NCI-H1417 (cell line): ENCODE measurements at places on chromosomes 12 and 14.
A peak's percentile ranks its signal among the peaks of the same experiment; 100 is the strongest.

DNA sequence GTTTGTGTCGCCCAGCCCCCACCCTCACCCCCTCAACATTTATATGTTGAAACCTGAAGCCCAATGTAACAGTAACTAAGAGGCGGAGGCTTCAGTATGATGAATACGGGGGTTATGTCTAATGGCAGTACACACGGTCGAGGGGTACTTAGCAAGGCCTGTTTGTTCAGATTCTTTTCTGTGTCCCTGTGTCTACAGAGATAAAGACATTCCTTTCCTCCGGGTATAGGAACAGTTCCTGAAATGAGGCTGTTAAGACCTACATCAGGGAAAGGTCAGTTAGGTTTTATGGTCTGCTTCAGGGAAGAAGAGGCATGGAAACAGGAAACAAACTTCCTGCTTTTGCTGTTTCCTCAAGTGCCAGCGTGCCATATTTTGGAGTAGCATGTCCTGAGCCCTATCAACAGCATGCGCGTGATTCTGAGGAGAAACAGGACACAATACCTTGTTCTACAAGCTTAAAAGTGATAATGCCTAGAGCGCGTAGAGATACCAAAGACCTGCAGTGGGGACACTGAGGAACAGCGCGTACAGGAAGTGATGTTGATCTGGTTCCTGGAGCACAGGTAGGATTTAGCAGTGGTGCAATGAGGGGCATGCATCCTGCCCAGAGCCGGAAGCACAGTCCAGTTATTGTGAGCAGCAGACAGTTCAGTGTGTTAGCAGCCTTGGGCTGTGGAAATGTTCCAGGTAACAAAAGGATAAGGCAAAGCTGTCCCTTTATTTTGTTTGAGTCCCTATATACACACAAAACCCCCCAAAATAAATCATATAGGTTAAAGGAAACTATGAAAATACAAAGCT is 47.2 kb downstream of the FGD4 start:
- DNase-seq = no peak

GRCh38 chr14:104334424-104335161 is 196.2 kb downstream of the KIF26A start:
- DNase-seq = no peak

- no peak for DNase-seq
Observed at GRCh38 chr12:57381693-57382220, 49.1 kb downstream of the R3HDM2 start.

DNA sequence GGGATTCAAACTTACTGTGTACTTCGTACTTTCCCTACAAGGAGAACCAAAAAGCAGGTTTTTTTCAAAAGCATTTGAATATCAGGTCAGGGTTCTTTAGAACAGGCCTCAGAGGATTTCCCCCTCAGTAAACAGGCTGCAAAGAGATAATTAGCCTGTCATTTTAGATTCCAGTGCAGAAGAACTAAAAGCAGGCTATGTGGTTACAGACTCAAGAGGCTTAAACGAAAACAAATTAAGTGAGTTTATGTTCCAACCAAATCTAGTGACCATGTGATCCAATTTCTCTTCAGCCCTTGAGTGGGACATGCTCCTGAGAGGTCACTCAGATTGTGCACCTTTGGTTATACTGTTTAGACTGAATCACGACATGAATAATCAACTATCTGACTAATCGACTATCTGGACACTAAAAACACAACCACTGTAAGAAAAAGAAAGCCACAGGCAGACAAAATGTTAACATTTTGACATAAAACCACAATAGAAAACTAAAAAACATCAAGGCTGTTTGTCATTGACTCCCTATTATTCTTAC is 4.5 kb downstream of the TMED8 start:
- DNase-seq = peak; percentile 6

DNA sequence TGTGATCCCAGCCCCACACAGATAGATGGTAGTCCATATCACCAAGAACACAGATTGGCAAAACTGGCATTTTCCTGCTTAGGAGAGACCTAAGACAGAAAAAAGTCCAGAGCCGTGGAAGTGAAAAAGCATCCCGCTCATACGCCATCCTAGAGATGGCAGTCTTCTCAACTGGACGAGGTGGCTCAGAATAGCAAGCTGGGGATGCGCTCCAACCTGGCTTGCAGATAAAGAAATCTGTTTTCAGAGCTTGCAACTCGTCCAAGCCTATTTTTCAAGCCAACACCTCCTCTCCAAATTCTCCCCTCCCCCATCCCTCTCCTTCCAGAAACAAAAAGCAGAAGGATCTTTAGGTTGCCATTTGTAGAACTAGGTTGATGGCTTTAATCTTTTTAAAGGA is 74.3 kb upstream of the OTX2 start:
- DNase-seq = no peak

DNA sequence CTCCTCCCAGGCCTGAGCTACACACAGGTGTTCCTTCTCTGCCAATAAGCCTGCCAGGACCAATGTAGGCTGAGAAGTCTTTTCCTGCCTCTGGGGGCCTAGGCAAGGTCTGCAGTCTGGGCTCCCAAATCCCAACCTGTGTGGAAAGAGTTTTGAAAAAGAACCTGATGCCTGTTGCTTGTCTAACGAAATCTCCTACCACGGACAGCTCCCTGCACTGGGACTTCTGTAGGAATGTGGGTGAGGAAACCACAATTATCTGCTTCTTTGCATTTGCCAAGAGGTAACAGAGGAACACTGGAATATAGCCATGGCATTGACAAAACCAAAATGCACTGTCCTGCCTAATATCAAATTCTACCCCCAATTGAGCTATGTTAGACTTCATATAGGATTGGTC is 877.0 kb upstream of the TMEM132C start:
- DNase-seq = no peak
